ENCODE measurements at places on chromosomes 4 and X.

GRCh38 chr4:126446917-126447316 is 1132.2 kb downstream of the FAT4 start:
- DNase-seq, result no peak

- DNase-seq, result no peak
These were observed 54.1 kb downstream of the SRPX start for GRCh38 chrX:38166478-38167083.

GRCh38 chr4:74219240-74219639 is 61.3 kb downstream of the MTHFD2L start:
- no peak for DNase-seq

DNA sequence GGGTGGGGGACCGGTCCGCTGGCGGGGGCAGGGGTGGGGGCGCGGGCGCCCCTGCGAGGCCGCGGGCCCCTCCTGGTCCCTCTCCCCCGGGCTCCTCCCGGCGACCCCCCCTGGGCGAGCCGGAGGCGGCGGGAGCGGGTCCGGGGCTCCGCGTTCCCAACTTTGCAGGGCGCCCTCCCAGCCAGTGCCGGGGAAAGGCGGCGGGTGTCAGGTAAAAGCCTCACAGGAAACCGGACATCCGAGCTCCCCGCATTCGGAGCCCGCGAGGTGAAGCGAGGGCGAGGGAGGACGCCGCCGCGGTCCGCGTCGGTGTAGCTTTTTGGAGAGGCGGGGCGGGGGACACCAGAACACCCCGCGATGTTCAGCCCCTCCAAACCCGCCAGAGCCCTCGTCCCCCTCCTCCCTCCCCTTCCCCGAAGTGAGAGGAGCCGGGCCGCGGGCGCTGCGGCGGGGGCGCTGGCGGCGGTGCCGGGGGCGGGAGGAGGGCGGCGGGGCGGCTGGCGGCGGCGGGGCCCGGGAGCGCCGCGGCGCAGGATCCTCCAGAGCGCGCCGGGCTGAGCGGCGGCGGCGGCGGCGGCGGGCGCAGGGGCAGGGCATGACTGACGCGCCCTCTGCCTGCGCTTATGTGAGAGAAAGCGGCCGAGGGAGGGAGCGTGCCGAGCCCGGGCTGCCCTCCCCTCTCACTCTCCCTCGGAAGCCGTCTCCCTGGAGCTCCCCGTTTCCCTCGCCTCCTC is at the start of gene VEGFC:
Gene VEGFC, minus strand, starts transcription at position 597 of the 734 bp plus-strand sequence. CDS start 611 bp downstream, outside the sequence.
- no peak for DNase-seq

GRCh38 chr4:53490965-53491622 is 100.2 kb downstream of the LNX1 start:
- no peak for DNase-seq

- DNase-seq, result no peak
These were observed 5.0 kb upstream of the UVSSA start for GRCh38 chr4:1342003-1342402.

- no peak for DNase-seq
These were observed 37.7 kb downstream of the MAOA start for GRCh38 chrX:43693602-43694406.

- no peak for DNase-seq
These were observed 63.2 kb upstream of the TNIP3 start for GRCh38 chr4:121227341-121227792.

DNA sequence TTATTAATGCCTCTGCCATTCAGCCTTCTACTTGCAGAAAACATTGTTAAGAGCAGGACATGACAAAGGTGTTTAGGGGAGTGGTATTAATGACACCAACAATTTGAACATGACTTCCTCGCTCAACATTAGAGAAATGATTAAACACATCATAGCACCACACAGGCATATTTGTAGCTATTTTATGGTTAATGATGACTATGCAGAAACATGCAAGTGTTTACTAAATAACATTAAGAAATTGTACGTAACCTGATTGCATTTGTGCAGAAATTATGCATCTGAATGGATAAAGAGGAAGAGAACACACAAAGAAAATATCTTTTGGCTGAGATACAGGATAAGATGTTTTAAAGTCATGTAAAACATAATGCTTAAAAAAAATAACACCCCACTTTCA is 323.5 kb downstream of the LDB2 start:
- no peak for DNase-seq

- no peak for DNase-seq
These were observed 64.3 kb upstream of the CCDC160 start for GRCh38 chrX:134172588-134173259.

DNA sequence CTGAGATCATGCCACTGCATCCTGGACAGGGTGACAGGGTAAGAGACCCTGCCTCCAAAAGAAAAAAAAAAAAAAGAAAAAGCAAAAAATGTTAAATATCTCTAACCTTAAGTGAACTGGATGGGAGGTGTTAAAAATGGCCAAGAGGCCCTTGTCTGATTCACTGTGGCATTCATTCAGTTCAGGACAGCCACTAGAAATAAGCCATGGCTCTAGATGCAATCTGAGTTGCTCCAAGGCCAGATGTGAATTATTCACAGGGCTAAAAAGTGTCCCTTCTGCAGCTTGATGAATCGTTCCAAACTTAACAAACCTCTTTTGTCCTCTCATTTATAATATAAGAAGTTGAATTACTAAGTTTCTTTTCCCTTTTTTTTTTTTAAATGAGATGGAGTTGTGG is 63.7 kb upstream of the FBXW7 start:
- DNase-seq, result no peak

DNA sequence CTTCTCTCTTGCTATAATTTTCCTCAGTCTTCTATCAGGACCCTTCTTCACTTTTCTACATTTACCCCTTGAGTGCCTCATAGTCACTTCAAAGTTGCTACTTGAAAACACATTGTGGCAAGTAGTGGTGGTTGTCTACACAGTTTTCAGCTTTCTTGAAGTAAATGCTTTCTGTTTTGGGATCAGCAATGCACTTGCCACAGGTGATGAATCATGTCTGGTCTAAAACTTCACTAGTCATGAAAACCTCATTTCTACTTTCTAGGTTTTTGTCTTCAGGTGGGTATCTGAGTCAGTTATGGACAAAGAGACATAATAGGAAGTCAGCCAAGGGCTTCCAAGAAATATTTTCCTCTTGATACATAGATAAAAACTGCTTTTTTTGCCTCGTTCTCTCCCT is 359.2 kb downstream of the CCSER1 start:
- DNase-seq, result no peak

DNA sequence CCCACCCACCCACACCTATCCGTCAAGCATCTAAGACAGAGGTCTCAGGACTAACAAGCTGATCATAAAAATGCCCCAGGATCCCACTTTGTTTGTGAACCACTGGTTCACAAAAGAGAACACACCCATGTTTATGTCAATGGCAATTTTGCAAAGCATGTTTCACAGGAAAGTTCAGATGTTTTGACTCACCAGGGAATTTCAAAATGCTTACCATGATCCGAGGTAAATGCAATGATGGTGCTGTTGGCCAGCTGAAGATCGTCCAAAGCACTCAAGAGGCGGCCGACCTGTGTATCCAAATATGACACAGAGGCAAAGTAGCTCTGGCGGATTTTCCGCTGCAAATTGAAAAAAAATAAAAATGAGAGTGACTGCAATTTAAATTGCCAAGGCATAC is 15.0 kb downstream of the IDS start:
- DNase-seq, result no peak

- DNase-seq, result no peak
These were observed 18.6 kb upstream of the ZIC3 start for GRCh38 chrX:137547291-137547690.

GRCh38 chr4:27022963-27023362 is 162.3 kb downstream of the STIM2 start:
- DNase-seq, result no peak

- no peak for DNase-seq
These were observed 612 bp downstream of the CPLX1 start for GRCh38 chr4:825063-825970.

DNA sequence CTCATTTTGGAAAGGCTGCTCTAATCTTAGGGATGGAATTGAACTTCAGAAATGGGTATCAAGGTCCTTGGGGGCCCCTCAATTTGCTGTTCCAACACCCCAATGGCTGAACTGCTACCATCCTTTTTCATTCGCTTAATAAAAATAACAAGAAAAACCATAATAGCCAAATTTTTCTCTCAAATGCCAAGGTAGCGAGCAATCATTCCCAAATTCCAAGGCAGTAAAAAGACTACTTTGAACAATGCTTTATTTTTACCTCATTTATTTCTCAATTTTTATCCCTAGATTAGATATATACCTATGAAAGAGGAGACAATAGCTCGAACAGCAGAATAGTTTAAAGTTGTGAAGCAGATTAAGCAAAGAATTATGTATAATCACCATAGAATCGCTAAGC is 323.4 kb upstream of the SLC7A11 start:
- DNase-seq, result no peak

- no peak for DNase-seq
These were observed 763.0 kb downstream of the DMD start for GRCh38 chrX:32448320-32448719.

DNA sequence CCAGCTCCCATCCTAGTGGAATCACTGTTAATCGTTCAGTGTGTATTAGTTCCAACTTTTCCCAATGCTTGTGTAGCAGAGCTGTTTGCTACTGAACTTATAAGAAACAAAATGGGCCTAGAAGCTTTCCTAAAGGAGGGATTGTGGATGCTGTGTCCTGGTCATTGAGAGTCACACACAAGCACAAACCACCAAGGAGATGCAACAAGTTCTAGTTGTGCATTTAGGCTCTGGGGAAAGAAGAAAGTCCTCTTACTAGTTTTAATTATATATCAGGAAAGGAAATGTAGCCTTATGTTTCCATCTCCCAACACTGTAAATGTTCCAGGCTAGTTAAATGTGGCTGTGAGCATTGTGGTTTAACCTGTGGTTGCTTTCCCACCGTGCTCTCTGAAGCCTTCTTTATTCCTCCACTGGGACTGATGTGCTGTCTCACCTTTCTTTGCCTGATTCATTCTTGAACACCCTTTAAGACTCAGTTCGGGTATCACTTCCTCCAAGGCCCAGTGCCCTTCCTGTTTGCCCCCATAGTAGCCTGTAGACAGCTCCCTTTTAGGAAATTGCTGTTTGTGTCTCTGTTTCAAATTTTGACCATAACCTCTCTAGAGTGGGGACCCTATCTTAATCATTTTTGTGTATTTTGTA is 34.3 kb downstream of the ATP10D start:
- no peak for DNase-seq

DNA sequence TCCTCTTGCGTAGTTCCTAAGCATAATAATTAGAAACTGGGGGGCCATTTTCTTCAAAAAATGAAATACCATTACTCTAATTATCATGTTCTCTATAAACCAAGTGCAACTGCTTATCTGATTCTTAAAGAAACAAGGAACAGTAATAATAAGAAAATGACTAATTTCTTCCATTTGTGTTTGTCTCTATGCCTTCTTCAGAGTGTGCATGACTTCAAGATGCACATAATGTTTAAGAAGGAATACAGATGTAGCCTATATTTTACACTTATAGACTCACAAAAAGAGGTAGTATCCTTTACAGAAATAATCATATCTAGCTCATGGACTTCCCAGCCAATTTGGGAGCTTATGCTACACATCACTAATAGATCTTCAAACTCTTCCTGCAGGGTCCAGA is 131.7 kb downstream of the CHRNA9 start:
- no peak for DNase-seq

DNA sequence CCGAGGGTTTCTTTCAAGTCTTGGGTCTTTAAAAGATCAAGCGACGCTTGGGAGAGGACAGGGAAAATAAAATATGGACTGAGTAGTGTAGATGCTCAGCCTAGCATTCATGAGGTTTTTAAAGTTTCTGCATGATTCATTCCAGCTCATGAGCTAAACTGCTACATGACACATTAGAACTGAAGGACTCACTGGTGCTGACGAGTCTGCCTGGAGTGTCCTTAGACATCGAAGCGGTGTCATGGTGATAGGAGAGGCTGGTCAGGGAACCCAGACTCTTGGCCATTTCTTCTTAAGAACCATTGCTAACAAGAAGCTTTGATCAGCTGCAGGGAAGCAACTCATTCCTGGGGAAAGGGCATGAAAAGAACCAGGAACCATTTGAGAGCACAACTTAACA is 158.6 kb downstream of the TRIML1 start:
- DNase-seq, result no peak

GRCh38 chr4:176680668-176681180 is 112.0 kb downstream of the VEGFC start:
- no peak for DNase-seq

- no peak for DNase-seq
These were observed 49.2 kb downstream of the ANAPC10 start for GRCh38 chr4:145048817-145049216.

- no peak for DNase-seq
These were observed 40.8 kb downstream of the ARHGAP24 start for GRCh38 chr4:85515701-85516100.

DNA sequence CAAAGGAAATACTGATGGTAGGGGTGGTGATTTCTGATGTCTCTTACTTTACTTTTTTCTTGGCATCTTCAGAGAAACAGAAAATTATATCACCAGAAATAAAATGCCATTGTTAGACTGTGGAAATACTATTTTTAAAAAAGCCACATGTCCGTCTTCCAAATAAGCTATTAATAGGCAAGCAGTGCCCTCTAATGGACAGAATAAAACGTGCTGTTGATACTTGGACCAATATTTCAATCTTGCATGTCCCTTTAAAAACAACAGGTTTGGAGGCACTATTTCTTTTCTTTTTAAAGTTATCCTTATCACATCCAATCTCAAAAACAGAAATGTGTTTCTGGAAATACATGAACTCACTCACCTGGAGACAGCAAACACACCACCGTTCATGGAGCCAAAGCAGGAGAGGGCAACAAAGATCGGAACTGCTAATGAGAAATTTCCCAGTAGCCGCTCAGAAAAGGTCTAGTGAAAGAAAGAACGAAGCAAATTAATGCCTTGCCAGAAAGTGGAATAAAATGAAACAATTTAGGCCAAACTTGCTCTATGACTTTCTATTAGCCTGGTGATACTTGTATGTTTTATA is 59.2 kb downstream of the SLC7A11 start:
- DNase-seq, result no peak

- no peak for DNase-seq
These were observed 120.9 kb downstream of the MBNL3 start for GRCh38 chrX:132367984-132368383.

- DNase-seq, result no peak
These were observed 70.7 kb downstream of the PPP3CA start for GRCh38 chr4:101276661-101277060.

- no peak for DNase-seq
These were observed 291.9 kb downstream of the NAF1 start for GRCh38 chr4:162874748-162875147.

DNA sequence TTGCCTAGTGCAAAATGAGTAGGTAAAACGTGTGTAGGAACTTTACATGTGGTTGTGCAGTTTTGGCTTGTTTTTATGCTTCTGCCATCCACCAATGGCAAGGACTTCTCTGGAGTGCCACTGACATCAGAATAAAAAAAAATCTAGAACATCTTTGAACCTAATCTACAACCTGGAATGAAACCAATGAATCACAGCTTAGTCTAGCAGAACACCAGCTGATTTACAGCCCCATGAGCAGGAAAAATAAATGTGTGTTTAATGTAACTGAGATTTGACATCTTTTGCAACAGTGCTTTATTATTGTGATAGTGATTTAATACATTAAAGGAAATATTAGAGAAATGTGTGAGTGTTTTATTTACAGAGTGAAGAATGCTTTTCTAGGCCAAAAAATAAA is 995.1 kb downstream of the PCDH7 start:
- DNase-seq, result no peak

- DNase-seq, result peak; percentile 88
These were observed 583 bp downstream of the ABHD18 start for GRCh38 chr4:127965803-127966175.

- no peak for DNase-seq
These were observed 55.7 kb downstream of the GRID2 start for GRCh38 chr4:92359491-92359890.
